Hematopoietic multipotent progenitor cell (in vitro differentiated cells): ENCODE measurements at places on chromosomes 3 and 15. TPM values are rescaled to one million over a fixed set of nuclear protein-coding genes. Genes with fewer than 3 reads are reported as not detected.

GRCh38 chr15:66390678-66391077, 4.0 kb downstream of the MAP2K1 start:
- DNase-seq, result peak; percentile 49

DNA sequence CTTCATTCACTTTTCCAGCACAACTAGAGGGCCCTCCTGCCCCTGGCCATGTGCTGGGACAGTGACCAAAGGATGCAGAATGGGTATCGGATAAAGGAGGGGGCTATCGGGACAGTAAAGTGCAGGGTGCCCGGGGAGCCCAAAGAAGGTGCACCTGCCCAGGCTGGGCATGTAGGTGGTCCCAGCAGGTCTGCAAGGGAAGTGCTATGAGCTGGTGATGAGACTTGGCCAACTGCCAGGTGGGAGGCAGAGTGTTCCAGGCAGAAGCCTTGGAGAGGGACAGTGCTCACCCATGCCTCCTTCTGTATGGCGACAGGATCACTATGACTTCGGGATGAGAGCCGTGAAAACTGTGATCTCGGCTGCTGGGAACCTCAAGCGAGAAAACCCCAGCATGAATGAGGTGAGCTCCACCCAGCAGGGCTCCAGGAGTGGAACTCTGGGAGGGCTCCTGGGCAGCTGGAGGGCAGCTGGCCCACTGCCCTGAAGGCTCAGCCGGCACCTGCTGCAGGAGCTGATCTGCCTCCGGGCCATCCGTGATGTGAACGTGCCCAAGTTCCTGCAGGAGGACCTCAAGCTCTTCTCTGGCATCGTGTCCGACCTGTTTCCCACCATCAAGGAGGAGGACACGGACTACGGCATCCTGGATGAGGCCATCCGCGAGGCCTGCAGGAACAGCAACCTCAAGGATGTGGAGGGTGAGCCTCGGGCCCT, 48.4 kb downstream of the DNAH1 start:
- no peak for DNase-seq

DNA sequence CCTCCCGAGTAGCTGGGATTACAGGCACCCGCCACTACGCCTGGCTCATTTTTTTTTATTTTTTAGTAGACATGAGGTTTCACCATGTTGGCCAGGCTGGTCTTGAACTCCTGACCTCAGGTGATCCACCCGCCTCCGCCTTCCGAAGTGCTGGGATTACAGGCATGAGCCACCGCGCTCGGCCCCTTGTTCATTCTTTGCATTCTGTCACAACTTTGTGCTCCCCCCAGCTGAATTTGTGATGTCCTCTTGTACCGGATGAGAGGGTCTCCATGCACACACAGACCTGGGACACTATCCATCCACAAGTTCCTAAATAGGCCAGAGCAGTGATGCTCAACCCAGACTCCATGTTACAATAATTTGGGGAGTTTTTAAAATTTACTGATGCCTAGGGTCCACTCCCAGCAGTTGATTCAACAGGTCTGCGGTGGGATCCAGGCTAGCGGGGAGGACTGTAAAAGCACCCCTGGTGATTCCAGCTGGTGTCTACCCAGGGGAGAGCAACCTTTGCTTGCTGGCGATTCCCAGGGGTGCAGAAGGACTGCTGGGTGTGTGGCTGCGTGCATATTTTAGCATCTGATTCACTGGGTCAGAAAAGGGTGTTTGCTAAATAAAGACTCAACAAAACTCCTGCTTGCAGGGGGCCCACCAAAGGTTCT, 1.0 kb downstream of the RASSF1 start:
- DNase-seq, result no peak

DNA sequence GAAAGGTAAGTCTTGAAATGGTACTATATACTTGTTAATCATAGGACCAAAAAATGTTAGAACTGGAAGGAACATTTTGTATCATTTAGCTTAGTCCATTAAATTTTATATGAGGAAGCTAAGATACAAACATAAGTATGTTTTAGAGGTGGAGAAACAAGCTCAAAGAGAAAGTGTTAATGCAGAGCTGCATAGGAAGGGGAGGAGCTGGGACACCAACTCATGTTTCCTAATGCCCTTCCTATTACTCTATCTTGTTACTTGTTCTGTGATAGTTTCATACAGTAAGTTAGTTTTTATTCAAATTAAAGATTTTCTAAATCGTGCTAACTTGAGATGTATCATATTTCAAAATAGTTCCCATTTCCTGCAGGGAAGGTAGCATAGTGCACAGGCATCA, 7.4 kb downstream of the SLC35A5 start:
- DNase-seq, result peak; percentile 22

GRCh38 chr3:8767667-8768363, 1.6 kb downstream of the OXTR start:
- DNase-seq, result peak; percentile 53

GRCh38 chr3:104911376-104911775, 455.3 kb upstream of the ALCAM start:
- DNase-seq, result no peak

- no peak for DNase-seq
These were observed 127.1 kb downstream of the FMN1 start for GRCh38 chr15:33067456-33067855.

DNA sequence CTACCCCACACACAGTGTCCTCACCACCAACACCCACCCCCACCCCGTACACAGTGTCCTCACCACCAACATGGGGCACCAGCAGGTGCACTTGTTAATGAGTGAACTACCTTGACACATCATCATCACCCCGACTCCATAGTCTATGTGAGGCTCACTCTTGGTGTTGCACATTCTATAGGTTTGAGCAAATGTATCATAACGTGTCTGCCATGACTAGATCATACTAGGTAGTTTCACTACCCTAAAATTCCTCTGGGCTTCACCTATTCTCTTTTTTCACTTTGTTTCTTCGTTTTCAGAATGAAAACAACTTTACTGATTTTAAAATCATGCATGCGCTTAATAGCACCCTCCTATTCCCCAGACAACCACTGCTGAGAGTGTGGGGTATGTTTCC, 102.6 kb upstream of the SLC6A6 start:
- DNase-seq, result no peak

DNA sequence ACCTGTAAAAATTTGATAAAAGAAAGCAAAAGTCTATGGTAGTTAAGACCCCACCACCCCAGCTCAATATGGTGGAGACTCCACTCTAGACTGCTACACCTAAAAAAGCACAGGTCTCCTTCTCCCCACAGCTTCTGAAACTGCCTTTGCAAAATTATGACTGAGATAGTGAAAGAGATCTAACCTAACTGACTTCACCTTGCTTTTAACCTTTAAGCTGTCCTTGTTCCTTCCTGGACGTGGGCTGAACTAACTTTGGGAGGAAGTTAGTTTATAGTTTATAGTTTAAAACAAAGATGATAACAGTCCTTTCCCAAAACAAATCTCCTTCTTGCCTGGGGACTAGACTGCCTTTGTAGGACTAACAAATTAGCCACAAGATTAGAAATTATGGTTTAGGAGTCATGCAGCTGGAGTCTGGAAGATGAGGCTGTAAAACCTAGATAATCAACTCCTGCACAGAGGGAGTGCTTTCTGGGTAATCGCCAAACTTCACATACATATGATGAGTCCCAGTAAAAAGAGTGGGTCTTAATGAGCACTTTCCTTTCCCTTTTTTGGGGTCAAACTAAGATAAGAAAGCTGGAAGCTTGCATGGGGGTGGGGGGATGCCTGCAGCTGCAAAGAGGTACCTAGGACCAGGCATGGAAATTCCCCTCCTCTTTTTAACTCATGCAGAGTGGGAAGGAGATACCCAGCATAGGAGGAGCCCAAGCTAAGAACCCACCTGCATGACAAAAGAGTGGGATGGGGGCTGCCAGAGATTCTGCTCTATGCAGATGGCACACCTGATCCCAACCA, 17.5 kb downstream of the CCR8 start:
- no peak for DNase-seq

DNA sequence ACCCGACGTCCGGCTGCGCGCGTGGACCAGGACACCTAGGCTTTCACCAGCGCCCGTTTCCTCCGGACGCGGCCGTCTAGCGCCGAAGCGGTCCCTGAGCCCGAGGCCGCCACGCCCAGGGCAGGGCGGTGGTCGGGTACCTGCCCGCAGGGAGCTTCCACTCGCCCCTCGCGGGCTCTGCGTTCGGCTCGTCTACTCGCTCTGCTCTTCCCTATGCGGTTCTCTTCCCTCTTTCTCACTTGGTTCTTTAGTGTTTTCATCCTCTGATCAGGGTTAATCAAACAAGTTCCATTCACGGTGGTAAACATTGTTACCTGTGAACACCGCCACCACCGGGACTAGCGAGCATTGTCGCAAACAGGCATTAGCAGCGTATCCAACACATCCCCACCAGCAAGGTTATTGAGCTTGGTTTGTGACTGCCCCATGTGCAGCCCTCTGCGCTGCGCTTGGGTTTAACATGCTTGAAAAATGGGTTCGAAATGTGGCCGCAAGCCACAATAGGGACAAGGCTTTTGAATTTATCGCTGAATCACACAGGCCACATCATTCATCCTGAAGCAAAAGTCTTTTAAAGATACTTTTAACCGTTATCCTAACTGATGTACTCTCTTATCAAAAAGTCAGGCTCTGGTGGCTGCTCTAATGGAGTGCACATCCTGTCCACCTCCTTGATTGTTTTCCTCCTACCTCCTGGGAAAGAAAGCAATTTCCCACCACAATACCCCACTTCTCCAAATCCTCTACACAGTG, 843 bp upstream of the CD47 start:
- peak; percentile 44 for DNase-seq

GRCh38 chr15:52680761-52681160, 1.6 kb upstream of the ATOSA start:
- no peak for DNase-seq

Gene ACSBG1
- total RNA-seq, result under 0.01 TPM

Gene LRRC15
- not detected for total RNA-seq

Gene ALDH1L1
- under 0.01 TPM for total RNA-seq

Gene NR2F2
- not detected for total RNA-seq

Gene C3orf80
- 60.1 TPM for total RNA-seq

Gene NR1I2
- total RNA-seq, result 2.4 TPM

Gene CCDC66
- total RNA-seq, result 10.2 TPM

Gene TERC
- total RNA-seq, result 149 TPM

Gene OR5K2
- not detected for total RNA-seq
